ENCODE measurements at places on chromosomes 1 and 21.

- no peak for DNase-seq
Measured at GRCh38 chr1:235943581-235944114, 76.9 kb upstream of the LYST start.

GRCh38 chr1:206438554-206438953 is 31.7 kb upstream of the IKBKE start:
- DNase-seq = no peak

DNA sequence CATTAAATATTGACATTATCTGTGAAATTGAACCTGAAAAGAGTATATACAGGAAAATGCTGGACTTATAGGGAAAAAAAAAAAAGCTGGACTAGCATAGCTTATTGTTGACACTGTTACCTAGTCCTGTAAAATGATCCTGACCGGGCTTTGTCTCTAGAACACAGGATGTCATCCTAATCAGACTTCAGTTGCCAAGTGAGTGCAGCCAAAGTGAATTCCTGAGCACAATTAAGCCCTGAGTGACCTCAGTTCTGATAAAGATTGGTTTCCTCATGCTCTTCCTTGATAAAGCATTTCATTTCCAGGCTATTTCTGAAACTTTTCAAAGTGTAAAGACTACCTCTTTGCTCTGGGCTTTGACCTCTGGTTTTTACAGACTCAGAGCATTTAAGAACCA is 19.8 kb downstream of the SELP start:
- DNase-seq = no peak

DNA sequence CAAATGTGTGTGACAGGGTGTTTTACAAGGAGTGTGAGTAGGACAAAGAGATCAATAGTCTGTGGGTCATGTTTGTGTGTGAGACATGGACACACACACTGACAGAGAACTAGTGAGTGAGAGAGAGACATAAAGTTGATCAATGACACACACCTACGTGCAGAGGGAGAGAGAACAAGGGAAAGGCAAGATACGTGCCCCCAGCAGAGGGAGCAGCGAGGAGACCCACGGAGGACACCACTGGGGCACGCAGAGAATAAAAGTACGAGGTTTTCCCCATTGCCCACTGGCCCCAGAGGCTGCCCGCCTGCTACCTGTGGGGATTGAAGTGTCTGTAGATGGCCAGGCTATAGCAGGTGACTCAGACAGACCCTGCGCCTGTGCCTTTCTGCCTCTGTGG is 130.2 kb upstream of the CSF3R start:
- DNase-seq = no peak

DNA sequence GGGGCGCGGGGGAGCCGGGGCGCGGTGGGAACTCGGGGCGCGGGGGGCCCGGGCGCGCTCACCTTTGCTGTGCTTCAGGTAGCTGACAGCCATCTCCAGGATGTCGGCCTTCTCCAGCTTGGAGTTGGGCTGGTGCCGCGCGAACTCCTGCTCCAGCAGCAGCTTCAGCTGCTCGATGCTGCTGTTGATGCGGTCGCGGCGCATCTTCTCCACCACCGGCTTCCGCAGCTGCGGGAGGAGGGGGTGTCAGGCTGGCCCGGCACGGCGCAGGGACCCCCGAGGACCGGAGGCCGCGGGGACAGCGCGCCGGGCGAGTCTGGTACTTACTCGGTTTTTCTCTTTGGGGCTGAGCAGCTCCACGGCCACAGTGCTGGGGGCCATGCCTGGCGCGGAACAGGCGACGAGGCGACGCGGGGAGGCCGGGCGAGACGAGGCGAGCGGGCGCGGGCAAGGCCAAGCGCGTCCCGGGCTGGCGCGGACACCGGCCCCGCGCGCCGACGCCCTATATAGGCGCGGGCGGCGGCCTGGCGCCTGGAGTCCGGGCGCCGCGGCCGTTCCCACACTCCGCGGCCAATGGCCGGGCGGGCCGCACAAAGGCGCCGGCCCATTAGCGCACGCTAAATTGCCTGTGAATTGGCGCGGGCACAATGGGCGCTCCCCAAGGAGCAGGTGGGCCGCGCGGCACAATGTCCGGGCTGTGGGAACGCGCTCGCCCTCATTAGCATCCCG is at the start of gene HES5:
HES5 (minus strand) TSS at position 480 of the 729 bp plus-strand sequence; CDS start at position 381, 99 bp downstream.
- no peak for DNase-seq

- DNase-seq = no peak
Measured at GRCh38 chr1:221716713-221717484, 25.0 kb downstream of the DUSP10 start.

GRCh38 chr1:21680918-21681317 is 11.8 kb upstream of the RAP1GAP start:
- no peak for DNase-seq

GRCh38 chr1:198611219-198611618 is 27.6 kb upstream of the PTPRC start:
- no peak for DNase-seq

- no peak for DNase-seq
Measured at GRCh38 chr1:228308085-228308601, 98.5 kb downstream of the TRIM11 start.

GRCh38 chr1:4708840-4709507 is 54.6 kb downstream of the AJAP1 start:
- DNase-seq = no peak

DNA sequence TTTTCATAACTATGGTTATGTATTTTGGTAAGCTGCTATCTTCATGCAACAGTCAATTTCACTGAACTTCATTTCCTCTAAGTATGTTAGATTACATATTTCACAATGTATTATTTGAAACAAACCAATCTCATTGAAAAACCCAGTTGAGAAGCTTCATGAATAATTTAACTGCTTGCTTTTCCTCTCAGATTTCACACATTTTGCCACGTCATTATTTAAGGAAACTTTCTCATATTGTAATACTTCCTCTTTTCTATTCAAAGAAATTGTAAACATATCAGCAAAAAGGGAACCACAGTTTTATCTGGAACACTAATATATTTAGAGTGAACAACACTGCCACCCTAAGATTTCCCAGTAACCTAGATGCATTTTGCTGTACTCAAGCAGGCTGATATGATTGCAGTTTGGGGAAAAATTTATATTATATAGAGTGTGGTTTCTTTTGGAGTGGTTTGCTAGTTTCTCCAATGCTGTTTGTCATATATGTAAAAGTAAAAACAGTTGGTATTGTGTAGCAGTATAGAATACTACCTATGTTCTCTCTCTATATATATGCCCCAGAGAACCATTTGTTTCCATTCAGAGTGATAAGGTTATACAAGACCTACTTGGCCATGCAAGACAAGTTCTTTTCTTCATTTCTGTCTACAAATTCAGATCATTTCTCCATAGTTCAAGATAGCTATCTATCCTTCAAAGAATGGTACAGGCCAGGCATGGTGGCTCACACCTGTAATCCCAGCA is 28.4 kb upstream of the AHCTF1 start:
- no peak for DNase-seq

DNA sequence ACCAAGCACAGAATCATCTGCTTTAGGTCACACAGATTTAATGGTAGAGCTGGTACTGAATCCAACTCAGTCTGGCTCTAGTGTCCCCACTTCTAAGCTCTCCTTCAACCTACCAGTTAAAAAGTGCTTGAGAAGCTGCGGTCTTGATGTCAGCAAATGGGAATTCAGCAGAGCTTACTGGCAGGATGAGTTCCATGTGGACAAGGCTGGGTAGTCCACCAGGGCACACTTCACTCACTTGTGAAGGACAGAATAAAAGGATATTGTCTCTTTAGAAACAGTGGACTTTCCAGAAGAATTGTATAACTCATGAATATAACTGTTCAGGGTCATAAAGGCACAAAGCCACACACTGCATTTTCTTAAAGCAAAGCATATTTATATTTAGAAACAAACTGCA is 35.1 kb upstream of the GUCA2B start:
- no peak for DNase-seq

- no peak for DNase-seq
Measured at GRCh38 chr1:230857077-230857476, 11.2 kb downstream of the C1orf198 start.

DNA sequence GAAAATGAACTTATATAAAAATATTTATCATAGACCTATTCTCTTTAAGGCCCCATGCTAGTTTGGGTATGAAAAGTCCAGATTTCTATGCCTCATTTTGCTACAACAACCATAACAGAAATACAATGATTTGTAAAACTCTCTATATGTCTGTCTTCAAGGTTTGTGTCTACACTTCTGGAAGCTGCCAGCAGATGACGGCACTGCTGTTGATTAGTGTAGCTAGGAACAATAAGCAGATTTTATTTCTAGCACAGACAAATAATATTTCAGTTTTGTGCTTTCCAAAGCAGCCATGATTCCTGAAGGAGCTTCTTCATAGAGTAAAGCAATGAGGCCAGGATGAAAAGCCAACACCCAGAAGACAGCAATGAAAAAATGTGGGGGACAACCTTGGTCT is 779.6 kb upstream of the ADGRL2 start:
- DNase-seq = no peak

DNA sequence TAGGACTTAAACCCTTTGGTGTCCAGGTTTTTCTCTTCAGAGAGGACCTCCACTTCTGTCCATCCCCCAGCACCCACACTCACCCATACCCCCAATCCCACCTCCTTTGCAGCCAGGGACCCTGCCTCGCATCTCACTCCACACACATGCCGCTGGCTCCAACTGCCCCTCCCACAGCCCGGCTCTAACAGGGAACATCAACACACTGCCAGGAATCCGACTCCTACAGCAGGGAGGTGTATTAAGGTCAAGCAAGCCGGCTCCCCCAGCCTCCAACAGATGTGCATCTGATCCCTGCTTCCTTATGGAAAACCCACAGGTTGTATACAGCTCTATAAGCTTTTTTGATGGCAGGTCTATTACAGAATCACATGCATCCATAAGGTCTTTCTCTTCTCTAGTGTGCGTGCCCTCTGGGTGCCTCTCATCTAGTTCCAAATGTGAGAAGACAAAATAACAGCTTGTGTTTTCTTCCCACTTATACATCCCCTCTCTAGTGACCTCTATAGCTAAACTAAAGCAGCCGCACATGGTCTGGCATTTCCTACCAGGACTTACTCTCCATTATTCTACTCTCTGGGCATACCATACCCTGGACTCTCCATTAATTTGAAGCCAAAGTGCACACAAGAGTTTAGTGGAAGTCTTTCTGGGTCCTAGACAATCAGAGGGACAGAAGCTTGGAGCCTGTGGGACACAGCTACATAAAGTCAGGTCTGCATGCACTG is 16.3 kb downstream of the PIK3C2B start:
- no peak for DNase-seq

DNA sequence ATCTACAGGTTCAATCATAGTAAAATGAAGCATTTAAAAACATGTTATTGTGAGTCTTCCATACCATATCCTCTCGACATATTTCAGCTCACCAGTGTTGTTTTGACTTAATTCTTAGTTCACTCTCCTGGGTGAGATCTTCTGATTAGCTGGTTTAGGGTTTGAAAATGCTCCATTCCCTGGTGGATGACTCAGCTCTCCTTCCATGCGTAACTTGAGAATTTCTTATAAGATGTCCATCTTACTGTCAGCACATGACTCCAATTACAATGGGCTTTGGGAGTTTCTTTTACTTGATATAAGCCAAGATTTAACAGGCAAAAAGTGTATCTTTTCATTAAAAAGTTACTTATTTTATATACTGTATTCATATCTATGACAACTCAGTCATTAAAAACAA is 476.5 kb downstream of the BRINP3 start:
- no peak for DNase-seq

DNA sequence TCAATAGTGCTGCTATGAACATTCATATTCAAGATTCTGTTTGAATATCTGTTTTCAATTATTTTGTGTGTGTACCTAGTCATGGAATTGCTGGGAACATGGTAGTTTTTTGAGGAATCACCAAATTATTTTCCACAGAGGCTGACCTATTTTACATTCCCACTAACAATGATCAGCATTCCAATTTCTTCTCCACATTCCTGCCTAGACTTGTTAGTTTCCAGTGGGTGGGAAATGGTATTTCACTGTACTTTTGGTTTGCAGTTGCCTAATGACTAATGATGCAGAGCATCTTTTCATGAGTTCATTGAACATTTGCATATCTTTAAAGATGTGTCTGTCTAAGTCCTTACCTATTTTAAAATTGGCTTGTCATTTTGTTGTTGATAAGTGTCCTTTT is 1182.6 kb upstream of the B3GALT2 start:
- no peak for DNase-seq

- DNase-seq = no peak
Measured at GRCh38 chr1:233802611-233803010, 101.9 kb upstream of the SLC35F3 start.

- DNase-seq = no peak
Measured at GRCh38 chr1:154778275-154778674, 91.8 kb downstream of the KCNN3 start.

- DNase-seq = no peak
Measured at GRCh38 chr1:157830887-157831286, 10.7 kb downstream of the CD5L start.

DNA sequence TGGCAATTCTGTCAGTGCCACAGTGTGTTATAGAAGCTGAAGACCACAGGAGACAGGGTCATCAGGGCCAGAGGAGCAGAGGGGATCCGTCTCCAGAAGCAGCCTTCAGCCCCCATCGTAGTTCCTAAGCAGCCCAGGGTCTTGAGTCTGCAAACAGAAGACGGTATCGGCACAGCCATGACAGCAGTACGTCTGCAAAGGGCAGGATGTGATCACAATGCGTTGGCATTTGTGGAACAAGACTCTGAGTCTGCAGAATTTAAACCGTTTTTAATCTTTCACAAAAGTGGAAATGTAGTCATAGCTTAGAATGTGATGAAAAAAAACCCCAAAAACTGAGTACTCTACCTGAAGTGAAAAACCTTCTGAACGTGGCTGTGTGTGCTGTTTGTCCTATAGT is 44.0 kb upstream of the SCCPDH start:
- no peak for DNase-seq

DNA sequence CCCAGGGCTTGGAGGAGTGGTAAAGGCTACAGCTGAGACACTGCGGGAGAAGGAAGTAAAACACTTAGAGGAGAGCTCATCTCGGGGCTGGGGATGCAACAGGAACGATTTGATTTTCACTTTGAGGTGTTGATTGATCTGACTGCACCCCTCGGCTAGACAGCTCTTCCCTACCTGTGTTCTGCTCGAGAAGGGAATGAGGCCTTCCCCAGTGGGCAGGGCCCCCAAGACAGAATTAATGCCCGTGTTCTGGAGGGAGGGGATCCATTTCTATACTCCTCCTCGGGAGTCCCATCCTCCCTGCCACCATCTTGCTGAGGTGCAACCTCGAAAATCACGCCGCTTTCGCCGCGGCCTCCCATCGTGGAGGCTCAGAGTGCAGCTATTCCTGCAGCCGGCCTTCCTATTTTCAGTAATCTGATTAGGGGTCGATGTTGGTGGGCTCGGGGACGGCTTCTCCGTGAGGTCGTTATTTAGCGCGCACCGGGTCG is 2.4 kb downstream of the ATP2B4 start:
- no peak for DNase-seq

DNA sequence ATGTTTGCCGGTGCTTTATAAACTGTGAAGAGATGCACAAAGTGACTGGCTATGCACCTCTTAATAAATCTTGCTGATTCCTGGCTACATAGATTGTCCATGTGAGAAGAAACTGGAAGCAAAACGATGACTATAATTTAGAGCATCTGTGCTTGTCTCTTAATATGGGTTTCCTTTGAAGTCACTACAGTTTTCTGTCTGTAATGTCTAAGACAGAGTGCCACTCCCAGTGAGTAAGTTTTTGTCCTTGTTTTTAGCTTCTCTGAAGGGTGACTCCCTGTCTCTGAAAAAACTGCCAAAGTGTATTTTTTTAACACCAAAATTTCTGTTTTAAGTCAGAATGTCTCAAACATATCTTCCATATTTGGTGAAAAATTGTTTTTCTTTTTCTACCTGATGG is 175.1 kb downstream of the FASLG start:
- no peak for DNase-seq

Data from stimulated activated CD4-positive, alpha-beta T cell treated with anti-CD3 and anti-CD28 coated beads, TNF-alpha, amount 100 ng/mL, for 48 hours (primary cell).